ENCODE measurements at places on chromosomes 5 and 9.

DNA sequence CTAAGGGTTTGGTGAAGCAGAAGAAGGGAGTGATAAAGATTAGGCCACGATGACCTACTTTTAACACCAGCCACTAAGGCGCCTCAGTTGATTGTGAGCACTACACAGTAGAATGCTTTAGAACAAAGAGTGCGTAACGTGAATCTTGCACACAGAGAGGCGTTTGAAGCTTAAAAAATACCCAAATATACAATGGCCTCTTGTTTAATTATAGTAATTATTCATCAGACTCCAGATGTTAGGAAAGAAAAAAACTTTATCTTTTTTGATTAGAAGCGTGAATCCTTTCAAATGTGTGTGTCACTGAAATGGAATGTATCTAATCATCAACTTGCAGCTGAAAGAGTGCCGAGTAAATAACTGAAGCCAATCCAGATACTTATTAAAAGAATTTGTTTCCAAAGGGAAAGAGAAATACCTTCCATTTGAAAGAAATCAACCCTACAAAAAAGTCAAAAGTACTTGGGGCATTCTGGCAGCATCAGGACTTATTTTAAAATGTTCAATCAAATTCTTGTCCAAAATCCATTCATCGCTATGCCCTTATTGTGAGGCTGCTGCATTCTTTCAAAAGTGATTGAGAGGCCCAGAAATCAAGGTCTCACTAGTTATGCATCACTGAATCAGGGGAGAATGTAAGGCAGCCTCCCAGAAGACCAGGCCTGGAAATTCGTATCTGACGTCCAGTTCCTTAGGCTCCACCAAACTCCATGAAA lies 337.5 kb downstream of the ZNF608 start:
- peak; percentile 26 for DNase-seq

GRCh38 chr9:104748359-104749031 lies 1.0 kb downstream of the NIPSNAP3A start:
- DNase-seq: no peak

- no peak for DNase-seq
Observed at GRCh38 chr9:136771907-136772415, 7.6 kb upstream of the LCN15 start.

GRCh38 chr5:109964136-109964535 lies 274.4 kb downstream of the MAN2A1 start:
- no peak for DNase-seq

DNA sequence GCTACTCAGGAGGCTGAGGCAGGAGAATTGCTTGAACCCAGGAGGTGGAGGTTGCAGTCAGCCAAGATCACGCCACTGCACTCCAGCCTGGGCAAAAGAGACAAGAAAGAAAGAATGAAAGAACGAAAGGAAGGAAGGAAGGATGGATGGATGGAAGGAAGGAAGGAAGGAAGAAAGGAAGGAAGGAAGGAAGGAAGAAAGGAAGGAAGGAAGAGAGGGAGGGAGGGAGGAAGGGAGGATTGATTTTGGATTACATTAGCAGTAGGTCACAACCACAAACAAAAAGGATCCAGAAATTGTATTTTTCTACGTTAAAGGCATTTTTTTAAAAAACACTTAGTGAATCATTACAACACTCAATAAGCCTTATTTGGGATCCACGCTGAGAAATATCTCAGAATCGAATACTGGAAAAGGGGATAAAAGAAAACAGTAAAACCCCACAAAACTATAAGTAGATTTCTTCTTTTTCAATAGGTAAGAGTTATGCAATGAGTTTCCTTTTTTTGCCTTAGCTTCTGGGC lies 136.9 kb upstream of the FREM1 start:
- no peak for DNase-seq

DNA sequence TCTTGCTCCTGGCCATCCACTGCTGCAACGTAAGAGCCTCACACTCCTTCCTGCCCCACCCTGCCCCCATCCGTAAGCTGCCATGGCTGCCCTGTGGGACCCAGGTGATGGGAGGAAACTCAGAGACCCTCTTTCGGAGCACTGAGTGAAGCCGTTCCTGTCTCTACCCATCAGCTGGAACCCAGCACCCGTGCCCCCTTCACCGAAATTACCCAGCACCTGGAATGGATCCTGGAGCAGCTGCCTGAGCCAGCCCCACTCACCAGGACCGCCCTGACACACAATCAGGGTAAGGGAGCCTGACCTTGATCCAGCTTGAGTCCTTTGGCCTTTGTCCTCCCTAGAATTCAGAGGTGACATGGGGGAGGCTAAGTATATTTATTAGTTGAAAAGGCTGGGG lies 3.2 kb downstream of the TESK1 start:
- DNase-seq: no peak

GRCh38 chr9:119273984-119274665 lies 95.1 kb downstream of the BRINP1 start:
- no peak for DNase-seq

DNA sequence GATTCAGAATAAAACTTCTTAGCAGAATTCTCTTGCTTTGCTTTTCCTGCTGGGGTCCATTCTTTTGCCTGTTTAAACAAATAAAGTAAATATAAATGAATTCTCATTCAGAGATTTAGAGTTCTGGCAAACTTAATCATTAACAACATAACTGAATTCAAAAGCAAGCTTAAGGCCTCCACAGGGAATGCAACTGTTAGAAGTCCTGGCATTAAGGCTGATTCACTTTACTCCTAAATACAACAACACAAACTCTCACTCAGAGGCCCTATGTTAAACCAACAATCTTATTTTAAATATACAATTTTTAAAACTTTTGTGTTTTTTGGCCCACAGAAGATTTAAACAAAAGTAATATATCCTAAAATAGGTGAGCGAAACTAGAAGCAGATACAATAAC lies 178.3 kb downstream of the AP3B1 start:
- DNase-seq: no peak

- no peak for DNase-seq
Observed at GRCh38 chr5:43386960-43387362, 25.2 kb downstream of the CCL28 start.

DNA sequence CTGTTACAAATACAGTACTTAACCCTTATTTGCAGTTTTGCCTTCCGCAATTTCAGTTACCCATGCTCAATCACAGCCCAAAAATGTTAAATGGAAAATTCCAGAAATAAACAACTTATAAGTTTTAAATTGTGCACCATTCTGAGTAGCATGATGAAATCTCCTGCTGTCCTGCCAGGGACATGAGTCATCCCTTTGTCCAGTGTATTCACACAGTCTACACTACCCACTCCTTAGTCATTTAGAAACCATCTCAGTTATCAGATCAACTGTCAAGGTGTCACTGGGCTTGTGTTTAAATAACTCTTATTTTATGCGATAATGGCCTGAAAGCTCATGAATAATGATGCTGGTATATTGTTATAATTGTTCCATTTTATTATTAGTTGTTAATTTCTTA lies 95.8 kb downstream of the PLCXD3 start:
- DNase-seq: peak; percentile 67

GRCh38 chr9:89256642-89257041 lies 54.4 kb upstream of the CKS2 start:
- no peak for DNase-seq

DNA sequence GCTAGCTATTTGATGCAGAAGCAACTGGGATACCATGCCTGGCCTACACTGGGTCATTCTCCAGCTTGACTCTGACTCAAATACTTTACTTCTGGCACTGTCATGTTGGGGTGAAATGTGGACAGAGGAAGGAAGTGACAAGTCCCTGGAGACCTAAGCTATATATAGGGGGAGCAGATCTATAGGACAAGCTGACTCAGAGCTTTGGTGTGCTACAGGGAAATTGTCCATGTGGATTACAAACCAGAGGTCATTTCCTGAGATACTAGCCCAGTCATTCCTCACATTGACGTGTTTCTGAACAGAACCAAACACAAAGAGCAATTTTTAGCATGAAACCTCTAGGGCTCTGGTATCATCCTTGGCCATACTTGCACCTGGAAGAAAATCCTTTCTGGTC lies 531.6 kb upstream of the CLINT1 start:
- peak; percentile 62 for DNase-seq

DNA sequence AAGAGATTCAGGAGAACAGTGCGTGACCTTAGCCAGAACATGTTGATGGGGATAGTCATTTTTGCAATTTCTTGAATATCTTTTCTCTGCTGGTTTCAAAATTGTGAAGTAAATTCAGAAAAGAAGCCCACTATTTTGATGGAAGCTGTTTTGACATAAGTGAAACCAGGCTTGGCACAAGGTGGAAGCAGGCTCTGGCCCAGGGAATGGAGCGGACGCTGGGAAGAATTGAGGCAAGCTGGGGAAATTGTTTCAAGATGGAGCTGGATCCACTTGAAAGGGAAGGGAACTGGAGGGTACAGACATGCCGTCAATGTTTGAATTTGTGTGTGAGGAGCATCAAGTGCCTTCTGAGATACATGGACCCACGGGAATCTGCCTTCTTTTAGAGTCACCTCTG lies 207.2 kb downstream of the GOLPH3 start:
- DNase-seq: no peak

DNA sequence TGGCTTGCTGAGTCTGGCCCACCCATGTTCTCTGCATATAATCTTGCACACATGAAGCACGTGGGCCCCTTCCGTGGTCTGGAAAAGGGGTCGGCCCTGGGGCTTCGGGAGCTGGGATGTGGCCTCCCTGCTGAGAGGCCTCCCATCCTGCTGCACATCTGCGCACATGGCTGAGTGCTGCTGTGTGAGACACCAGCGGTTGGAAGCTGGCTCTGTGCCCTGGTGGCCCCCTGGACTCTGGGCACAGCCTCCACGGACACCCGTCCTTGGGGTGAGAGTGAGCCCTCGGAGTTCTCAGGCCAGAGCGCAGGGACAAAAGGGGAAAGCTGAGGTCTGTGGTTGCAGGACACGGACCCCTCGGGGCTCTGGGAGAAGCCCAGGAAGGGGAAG lies 115.8 kb downstream of the RXRA start:
- DNase-seq: no peak

- no peak for DNase-seq
Observed at GRCh38 chr5:54404568-54404967, 50.9 kb upstream of the HSPB3 start.

DNA sequence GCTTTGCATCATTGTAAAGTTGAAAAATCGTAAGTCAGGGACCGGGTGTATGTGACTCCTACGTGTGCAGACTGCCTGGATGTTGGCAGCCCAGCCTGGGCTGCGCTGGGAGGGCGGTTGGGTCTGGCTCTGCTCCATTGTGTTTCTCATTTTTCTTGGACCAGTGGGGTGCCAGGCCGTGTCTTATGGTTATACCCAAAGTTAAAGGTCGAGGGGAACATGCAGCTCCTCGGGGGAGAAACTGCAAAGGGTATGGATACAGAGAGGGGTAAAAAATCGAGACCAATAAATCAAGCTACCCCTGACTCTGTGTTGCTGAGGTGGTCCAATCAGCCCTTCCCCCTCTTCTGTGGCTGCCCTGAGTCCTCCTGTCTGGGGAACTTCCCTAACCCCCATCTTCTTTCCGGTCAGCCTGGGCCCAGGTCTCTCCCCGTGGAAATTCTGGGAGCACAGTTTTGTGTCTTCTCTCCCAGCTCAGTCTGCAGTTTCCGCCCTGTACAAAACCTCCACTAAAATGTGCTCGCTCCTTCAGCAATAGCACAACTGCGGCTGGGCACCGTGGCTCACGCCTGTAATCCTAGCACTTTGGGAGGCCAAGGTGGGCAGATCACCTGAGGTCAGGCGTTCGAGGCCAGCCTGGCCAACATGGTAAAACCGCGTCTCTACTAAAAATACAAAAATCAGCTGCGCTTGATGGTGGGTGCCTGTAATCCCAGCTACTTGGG lies 34.1 kb upstream of the UNC5A start:
- no peak for DNase-seq

- no peak for DNase-seq
Observed at GRCh38 chr9:96087669-96088299, 212.3 kb downstream of the ERCC6L2 start.

GRCh38 chr5:33688066-33688465 lies 203.7 kb downstream of the ADAMTS12 start:
- DNase-seq: no peak

- no peak for DNase-seq
Observed at GRCh38 chr9:13146840-13147239, 132.7 kb downstream of the MPDZ start.

GRCh38 chr9:87431837-87432236 lies 65.8 kb upstream of the DAPK1 start:
- DNase-seq: peak; percentile 21

GRCh38 chr5:4551034-4551433 lies 589.1 kb upstream of the ADAMTS16 start:
- DNase-seq: no peak

GRCh38 chr9:92408747-92409478 lies 4.5 kb upstream of the OGN start:
- DNase-seq: no peak

DNA sequence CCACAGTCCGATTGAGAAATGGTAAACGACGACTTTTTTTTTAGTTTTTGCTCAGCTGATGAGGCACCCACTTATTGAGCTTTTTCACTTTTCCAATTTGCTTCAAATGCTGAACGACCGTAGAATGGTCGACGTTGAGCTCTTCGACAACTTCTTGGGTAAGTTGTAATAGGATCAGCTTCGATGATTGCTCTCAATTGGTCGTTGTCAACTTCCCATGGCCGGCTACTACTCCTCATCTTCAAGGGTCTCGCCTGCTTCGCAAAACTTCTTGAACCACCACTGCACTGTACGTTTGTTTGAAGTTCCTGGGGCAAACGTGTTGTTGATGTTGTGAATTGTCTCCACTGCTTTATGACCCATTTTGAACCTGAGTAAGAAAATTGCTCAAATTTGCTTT lies 35.7 kb downstream of the NSD1 start:
- DNase-seq: no peak

- DNase-seq: no peak
Observed at GRCh38 chr9:101119206-101119819, 90.8 kb downstream of the PLPPR1 start.

- no peak for DNase-seq
Observed at GRCh38 chr5:124599028-124599973, 147.1 kb downstream of the ZNF608 start.

GRCh38 chr9:36116593-36116992 lies 19.9 kb upstream of the GLIPR2 start:
- DNase-seq: no peak

GRCh38 chr5:173645437-173645807 lies 29.0 kb upstream of the BOD1 start:
- DNase-seq: no peak

DNA sequence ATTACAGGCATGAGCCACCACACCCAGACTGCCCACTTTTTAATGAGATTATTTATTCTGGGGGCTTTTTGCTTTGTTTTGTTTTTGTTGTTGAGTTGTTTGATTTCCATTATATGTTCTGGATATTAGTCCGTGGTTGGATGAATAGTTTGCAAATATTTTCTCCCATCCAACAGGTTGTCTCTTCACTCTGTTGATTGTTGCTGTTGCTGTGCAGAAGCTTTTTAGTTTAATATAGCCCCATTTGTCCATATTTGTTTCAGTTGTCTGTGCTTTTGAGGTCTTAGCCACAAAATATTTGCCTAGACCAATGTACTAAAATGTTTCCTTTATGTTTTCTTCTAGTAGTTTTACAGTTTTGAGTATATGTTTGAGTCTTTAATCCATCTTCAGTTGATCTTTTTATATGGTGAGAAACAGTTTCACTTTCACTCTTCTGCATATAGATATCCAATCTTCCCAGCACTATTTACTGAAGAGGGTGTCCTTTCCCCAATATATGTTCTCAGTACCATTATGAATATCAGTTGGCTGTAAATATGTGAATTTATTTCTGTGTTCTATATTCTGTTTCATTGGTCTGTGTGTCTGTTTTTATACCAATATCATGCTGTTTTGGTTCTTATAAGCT lies 30.2 kb upstream of the TBCA start:
- DNase-seq: no peak

- no peak for DNase-seq
Observed at GRCh38 chr9:133982971-133983720, 9.0 kb downstream of the VAV2 start.

- no peak for DNase-seq
Observed at GRCh38 chr5:8540317-8540716, 671.4 kb downstream of the MTRR start.
